ENCODE measurements at places on chromosomes 6 and 20.
A peak's percentile ranks its signal among the peaks of the same experiment; 100 is the strongest.

DNA sequence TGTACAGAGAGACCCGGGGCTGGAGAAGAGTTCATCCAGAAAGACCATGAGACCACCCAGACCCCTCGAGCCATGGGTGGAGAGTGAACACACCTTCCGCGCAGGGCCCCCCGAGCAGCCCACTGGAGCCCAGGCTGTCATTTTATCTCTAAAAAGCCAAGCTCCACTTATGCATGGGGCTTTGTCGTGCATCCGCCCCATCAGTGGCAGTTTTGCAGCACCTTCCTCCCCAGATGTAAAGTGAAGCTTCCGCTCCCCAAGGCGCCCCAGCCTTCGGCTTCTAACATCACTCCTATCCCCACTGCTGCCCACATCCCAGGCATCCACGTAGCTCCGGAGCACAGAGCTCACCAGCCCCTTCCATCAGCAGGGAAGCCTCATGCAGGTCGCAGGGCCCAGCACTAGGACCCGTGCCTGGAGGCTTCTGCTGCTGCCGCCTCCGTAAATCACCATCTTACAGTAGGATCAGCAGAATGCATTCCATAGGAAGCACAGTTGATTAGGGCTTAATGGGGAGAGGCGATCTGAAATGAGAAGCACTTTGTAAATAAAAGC is 301.1 kb downstream of the TAF4 start:
- no peak for DNase-seq

- DNase-seq, result peak; percentile 57
Measured at GRCh38 chr6:147195510-147195909, 8.7 kb upstream of the STXBP5 start.

DNA sequence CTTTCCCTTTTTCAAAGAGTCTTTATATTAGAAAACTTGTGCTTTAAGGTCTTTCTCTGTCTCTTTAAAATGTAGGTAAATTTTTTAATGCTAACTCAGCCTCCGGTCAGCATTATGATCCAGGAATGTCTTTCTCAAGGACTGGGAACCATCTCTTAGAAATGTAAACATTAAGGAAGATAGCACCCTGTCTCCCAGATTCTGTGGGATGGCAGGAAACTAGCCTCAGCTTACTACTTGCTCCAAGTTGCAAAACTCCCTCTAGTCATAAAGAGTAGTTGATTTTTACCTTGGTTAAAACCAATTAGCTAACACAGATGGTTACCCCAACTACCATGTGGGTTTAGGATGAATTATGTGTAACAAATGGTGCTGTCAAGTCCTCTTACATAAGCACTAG is 4.7 kb upstream of the TAAR1 start:
- DNase-seq, result no peak

DNA sequence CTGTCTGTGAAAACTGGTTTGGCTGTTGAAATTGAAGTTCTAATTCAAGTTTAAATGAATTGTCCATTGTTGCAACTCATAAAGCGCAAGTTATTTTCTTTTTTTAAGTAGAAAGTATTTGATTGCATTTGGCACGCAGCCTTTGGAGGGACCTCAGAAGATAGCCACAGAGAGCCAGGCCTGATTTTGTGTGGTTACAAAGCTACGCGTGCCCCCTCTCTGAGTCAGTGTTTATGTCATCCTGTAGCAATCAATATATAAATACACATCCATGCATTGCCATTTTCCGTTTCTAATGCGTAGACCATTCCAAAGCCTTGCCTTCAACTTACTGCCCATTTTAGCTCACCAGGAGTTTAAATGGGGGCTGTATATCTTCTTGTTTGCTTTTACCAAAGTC is 173.2 kb downstream of the TMEM242 start:
- DNase-seq, result no peak

- no peak for DNase-seq
Measured at GRCh38 chr20:53950031-53950430, 120.4 kb downstream of the BCAS1 start.

DNA sequence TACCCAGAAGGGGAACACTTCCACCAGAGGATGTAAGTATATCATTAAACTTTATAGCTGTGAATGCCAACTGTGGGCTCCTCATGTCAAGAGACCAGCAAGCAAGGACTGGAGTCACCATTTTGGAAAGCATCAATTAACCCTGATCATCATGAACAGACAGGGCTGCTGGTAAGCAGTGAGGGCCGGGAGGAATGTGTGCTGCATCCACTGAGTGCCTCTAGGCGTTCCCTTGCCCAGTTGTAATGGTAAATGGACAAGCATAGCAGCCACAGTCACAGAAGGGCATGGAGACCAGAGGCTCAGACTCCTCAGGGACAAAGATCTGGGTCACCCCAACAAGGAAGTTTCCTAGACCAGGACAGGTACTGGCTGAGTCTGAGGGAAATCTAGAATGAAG is 23.6 kb downstream of the LINC00237 start:
- DNase-seq, result no peak

- DNase-seq, result no peak
Measured at GRCh38 chr6:118309337-118310093, 238.6 kb upstream of the PLN start.

- no peak for DNase-seq
Measured at GRCh38 chr6:144232832-144233230, 52.3 kb upstream of the UTRN start.

DNA sequence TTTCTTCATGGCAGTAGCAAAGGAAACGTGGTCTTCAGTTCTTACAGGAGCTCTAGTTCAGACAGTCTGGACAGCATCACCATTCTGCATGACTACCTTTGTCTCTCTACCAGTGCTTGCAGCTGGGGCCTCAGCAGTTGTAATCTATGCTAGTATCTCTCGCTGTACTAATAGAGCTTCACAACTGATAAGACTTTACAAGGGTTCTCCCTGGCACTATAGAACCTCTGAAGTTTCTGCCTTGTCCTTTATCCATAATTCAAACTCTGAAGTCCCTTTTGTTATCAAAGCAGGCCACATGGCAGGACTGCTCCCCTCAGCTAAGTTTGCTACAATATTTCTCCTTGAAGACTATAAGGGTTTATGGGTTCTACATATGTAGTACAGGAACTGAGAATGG is 842.1 kb upstream of the ADGRB3 start:
- no peak for DNase-seq
